ENCODE measurements at places on chromosomes 4 and X.

DNA sequence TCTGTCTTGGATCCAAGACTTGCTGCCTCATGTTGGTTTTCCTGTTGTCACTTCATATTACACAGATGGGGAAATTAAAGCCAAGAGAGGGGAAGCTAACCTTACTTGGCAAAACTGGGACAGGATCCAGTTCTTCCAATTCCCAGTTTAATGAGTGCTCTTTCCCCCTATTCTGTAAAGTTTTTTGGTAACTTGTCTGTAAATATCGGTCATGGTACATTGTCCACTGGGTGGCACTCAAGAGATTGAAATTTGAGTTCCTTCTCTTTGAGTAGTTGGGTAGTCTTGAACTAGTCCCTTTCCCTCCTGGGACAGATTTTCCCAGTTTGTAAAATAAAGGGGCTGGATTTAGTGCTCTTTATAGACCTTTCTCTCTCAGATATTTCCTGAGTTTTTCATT is 12.4 kb upstream of the EOLA2 start:
- DNase-seq: no peak

GRCh38 chr4:71430609-71431008 is 91.8 kb downstream of the SLC4A4 start:
- no peak for DNase-seq

- DNase-seq: no peak
These were observed 55.7 kb upstream of the TMEM33 start for GRCh38 chr4:41879552-41879951.

DNA sequence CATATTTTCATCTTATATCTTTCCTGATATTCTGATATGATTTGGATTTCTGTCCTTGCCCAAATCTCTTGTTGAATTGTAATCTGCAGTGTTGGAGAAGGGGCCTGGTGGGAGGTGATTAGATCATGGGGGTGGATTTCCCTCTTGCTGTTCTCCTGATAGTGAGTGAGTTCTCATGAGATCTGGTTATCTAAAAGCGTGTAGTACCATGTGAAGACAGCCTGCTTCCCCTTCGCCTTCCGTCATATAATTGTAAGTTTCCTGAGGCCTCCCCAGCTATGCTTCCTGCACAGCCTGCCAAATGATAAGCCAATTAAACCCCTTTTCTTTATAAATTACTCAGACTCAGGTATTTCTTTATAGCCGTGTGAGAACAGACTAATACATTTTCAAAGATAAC is 77.2 kb downstream of the ANKRD50 start:
- no peak for DNase-seq

GRCh38 chr4:4599481-4600275 is 57.8 kb upstream of the STX18 start:
- DNase-seq: peak; percentile 89

- DNase-seq: no peak
These were observed 35.2 kb downstream of the WDFY3 start for GRCh38 chr4:84931274-84931673.

- DNase-seq: no peak
These were observed 4.6 kb downstream of the HCFC1 start for GRCh38 chrX:153966841-153967535.

DNA sequence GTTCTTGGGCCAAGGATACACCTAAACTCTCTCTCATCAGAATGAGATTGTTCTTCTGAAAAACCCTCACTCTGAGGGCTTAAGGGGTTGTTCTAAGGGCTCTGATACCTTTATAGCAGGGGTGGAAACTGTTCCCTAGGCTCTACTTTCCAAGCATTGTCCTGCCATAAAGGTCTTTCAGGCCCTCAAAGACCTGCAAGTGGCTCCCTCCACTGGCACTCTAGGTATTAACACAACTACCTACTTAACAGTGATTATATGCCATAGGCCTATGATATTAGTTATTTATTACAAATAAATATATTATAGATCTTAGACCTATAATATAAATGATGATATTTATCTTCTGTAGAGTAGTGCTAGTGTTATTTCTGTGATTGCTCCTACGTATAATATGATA is 473.7 kb upstream of the RPS6KA3 start:
- no peak for DNase-seq

GRCh38 chr4:61427818-61428495 is 227.8 kb downstream of the ADGRL3 start:
- peak; percentile 30 for DNase-seq

GRCh38 chr4:26257850-26258249 is 63.0 kb upstream of the RBPJ start:
- DNase-seq: no peak

GRCh38 chrX:39921838-39922237 is 175.9 kb downstream of the BCOR start:
- no peak for DNase-seq

GRCh38 chr4:139521754-139522401 is 34.1 kb downstream of the SETD7 start:
- DNase-seq: no peak

- DNase-seq: no peak
These were observed 239.6 kb downstream of the PARM1 start for GRCh38 chr4:75172551-75172950.

GRCh38 chr4:41432881-41433280 is 105.1 kb upstream of the LIMCH1 start:
- no peak for DNase-seq

DNA sequence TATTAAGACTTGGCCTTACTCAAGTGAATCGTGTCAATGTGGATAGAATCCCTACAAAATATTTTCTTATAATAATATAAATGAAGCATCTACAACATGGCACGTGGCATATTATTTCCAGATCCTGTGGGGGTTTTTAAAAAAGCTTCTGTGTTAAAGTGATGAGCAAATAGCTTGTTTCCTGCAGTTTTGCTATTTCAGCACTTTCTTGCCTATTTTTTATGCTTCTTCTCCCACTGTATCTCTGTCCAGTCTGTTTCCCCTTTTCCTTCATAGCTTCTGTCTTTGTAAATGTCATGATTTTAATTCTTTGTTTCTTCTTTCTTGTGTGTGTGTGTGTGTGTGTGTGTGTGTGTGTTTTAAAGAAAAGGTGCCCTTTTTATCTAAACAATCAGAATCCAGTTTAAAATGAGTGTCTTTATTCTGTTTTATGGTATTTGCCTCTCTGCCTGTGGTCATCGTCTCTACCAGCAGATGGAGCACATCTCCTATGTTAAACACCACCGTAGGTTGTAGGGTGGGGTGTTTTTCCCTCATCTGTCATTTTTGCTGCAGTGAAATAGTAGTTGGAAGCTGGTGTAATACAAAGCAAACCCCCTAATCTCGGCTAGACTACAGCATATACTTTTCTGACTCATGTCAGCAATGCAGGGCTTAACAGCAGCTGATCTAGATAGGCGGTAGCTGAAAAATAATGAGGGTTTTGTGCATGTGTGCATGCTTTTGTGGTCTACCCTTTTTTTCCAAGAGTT is 33.1 kb downstream of the FTHL17 start:
- no peak for DNase-seq

DNA sequence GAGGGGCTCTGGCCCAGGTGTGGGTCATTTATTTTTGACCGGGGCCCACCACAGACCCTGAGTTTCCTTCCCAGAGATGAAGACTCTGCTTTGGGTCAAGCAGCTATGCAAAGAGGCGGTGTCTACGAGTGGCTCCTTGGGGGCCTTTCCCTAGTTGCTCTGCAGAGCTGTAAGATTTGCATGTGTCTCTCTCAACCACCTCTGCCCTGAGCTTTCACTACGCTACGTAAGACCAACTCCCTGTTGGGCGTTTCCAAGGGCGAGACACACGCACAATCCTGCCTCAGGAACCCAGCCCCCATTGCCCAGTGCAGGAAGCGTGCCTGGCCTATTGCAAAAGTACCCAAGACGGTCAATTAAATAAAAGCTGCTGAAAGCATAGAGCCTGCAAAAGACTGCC is 10.0 kb upstream of the ANOS1 start:
- DNase-seq: no peak

DNA sequence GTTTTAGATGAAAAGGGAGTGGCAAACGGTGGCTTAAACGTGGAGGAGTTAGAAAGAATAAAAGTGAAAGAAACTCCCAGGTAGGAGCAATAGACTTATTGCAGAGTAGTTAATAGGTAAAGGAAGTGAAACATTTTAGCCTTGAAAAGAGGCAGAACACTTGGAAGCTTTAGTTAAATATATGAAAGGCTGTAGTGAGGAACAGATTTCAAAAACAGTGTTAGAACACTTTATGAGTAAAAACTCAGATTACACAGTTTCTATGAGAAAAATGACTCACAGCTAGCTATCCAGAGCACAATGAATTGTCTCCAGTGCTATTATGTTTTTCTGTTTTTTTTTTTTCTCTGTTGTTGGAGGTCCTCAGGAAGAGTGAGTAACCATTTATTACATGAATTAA is 45.8 kb downstream of the TACR3 start:
- no peak for DNase-seq

DNA sequence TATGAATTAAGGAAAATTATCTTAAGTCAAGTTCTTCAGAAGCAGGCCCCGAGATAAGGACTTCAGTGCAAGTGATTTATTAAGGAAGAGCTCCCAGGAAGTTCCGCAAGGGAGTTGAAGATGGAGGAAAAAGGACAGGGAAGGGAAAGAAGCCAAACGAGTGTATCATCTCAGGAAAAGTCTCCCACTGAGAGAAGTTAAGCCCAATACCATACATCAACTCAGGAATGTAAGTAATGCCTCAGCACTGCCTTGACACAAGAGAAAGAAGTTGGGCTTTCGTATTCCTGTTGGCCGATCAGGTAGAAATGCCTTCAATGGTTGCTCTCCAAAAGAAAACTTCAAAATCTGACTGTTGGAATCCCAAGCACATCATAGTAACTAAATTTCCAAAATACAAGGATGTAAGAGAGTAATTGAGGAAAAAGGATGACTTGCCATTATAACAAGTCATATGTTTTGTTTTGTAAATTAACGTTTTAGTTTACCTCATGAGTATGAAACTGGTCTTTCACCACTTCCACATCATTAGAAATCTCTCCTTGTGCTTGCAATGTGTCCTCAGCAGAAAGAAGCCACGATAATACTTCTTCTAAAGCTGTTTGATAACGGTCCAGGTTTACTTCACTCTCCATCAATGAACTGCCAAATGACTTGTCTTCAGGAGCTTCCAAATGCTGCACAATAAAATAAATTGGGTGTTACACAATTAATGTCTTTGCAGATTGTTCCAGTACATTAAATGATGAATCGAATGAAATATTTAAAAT is 566.7 kb downstream of the DMD start:
- DNase-seq: no peak

- no peak for DNase-seq
These were observed 1608.9 kb upstream of the TENM3 start for GRCh38 chr4:180634306-180634705.

GRCh38 chr4:11698846-11699590 is 270.3 kb upstream of the HS3ST1 start:
- no peak for DNase-seq

DNA sequence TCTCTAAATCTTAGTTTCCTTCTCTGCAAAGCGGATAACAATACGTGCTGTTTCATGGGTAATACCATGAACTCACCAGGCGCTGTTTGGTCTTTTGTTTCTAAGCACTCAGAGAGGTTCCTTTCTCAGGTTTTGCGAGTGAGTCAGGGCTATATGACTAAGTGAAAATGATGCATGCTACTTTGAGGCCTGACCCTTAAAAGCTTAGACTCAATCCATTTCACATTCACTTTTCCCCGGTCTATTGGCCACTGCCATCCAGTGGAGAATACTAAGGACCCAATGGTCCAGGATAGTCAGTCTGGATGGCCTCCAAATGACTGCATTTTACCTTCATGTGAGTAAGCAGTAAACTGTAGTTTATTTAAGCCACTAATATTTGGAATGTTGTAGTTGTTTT is 400.8 kb upstream of the SLIT2 start:
- DNase-seq: no peak

GRCh38 chr4:47711183-47711582 is 126.7 kb downstream of the CORIN start:
- DNase-seq: no peak

GRCh38 chrX:49164589-49165360 is 2.2 kb downstream of the MAGIX start:
- DNase-seq: no peak

DNA sequence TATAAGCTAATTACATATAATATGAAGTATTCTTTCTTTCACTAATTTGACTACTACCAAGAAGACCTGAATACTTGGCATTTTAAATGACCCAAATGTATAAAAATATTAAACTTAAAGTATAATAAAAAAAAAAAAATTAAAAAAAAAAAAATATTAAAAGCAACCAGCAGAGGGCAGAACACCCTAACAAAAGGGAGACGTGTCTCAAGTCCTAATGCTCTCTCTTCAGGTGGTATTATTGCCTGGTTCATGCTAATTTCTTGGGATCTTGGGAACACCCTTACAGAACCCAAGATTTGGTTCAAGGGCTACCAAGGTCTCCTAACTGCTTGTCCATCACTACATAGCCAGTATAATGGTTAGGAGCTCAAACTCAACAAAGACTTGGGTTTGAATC is 754.8 kb downstream of the RAB28 start:
- no peak for DNase-seq

- DNase-seq: no peak
These were observed 250.0 kb upstream of the NR3C2 start for GRCh38 chr4:148692242-148692641.

GRCh38 chrX:109533005-109533404 is 3.6 kb upstream of the NXT2 start:
- no peak for DNase-seq

DNA sequence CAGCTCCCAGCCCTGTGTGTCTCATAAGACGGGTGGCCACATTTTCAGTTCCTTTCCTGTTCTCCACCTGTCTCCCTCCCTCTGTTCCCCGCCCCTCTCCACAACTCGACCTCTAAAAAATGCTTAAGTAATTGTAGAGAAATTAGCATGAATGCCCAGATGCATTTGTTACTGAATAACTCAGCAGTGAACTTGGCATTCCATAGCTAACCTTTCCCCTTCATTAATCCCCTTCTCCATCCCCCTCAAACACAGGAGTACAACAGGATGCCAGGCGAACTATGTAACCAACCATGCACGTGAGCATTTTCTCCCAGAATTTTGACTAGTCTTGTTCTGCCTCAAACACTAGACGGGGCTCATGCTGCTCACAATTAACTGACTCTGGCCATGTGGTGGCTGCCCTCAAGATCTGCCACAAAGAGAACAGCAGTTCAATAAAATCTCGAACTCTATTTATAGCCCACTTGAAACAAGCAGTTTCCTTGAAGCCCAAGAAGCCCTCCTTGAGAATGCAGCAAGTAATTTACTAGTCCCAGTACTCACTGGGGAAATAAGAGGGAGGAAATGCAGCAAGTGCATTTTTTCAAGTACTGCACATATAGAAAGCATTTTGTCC is 351.2 kb downstream of the ARHGAP24 start:
- DNase-seq: no peak

- DNase-seq: peak; percentile 57
These were observed 14.8 kb downstream of the ELOVL6 start for GRCh38 chr4:110183643-110184042.

- peak; percentile 16 for DNase-seq
These were observed 17.7 kb downstream of the ACSL1 start for GRCh38 chr4:184807797-184808712.

GRCh38 chr4:54493862-54494261 is 163.9 kb upstream of the KIT start:
- DNase-seq: no peak

GRCh38 chrX:13257223-13258051 is 62.4 kb downstream of the ATXN3L start:
- no peak for DNase-seq

Measured in NCI-H2029 (cell line).